PC-3 (cell line): ENCODE measurements at places on chromosomes 6 and 20. TPM values are rescaled to one million over a fixed set of nuclear protein-coding genes. Genes with fewer than 3 reads are reported as not detected.

DYNLT2 gene
- total RNA-seq, result 0.51 and 1.5 TPM in 2 replicates

GRCh38 chr20:19823971-19824370 lies 65.9 kb downstream of the RIN2 start:
- no peak for DNase-seq
- H3K36me3 ChIP-seq, result no peaks in the 10 kb centered on the region
- no peak overlapping the region for H3K4me3 ChIP-seq
- H3K4me1 ChIP-seq, result peaks cover 41% of the 10 kb centered on the region
- no peaks in the 10 kb centered on the region for H3K27me3 ChIP-seq
- no peak overlapping the region for H3K27ac ChIP-seq

- no peaks in the 10 kb centered on the region for H3K27me3 ChIP-seq
- H3K36me3 ChIP-seq, result no peaks in the 10 kb centered on the region
- H3K4me3 ChIP-seq, result no peak overlapping the region
- H3K4me1 ChIP-seq, result no peaks in the 10 kb centered on the region
- H3K27ac ChIP-seq, result no peak overlapping the region
Measured at GRCh38 chr6:44995486-44996132, 332.5 kb upstream of the RUNX2 start.

MOXD1 gene
- total RNA-seq, result 5.0 and 9.9 TPM in 2 replicates

GRCh38 chr6:2920671-2921112 lies 17.6 kb upstream of the SERPINB9 start:
- no peaks in the 10 kb centered on the region for H3K36me3 ChIP-seq
- no peak for DNase-seq
- H3K27me3 ChIP-seq, result no peaks in the 10 kb centered on the region
- no peak overlapping the region for H3K4me3 ChIP-seq
- no peaks in the 10 kb centered on the region for H3K4me1 ChIP-seq

DDR1 gene
- total RNA-seq, result 108 and 144 TPM in 2 replicates

OPRM1 gene
- not detected in 2 replicates for total RNA-seq
